ENCODE measurements at places on chromosomes 2 and 18. TPM values are rescaled to one million over a fixed set of nuclear protein-coding genes. Genes with fewer than 3 reads are reported as not detected.
A peak's percentile ranks its signal among the peaks of the same experiment; 100 is the strongest.

The SULT1C4 gene
- total RNA-seq: 6.0 TPM

The WDR35 gene
- 11.4 TPM for total RNA-seq

The LRATD1 gene
- total RNA-seq: not detected

The DNER gene
- total RNA-seq: 0.19 TPM

The CXCR1 gene
- not detected for total RNA-seq

GRCh38 chr2:210540471-210540870 lies 15.9 kb upstream of the CPS1 start:
- DNase-seq: no peak

DNA sequence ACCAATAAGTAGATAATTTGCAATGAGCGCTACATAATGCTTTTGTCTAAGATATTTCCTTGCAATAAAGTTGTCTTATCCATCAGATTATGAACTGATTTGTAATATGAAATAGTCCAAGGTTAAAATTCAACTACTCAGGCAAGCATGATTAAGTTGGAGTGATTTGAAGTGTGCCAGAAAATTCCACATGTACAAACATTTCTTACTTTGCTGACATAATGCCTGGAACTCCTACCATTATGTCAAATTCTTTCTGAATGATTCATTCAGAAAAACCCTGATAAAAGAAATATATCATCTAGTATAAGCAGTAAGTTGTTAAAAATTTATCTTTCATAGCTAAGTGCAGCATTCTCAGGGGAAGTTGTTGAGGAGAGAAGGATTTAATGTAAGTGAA lies 87.3 kb downstream of the CBLN2 start:
- DNase-seq: no peak

DNA sequence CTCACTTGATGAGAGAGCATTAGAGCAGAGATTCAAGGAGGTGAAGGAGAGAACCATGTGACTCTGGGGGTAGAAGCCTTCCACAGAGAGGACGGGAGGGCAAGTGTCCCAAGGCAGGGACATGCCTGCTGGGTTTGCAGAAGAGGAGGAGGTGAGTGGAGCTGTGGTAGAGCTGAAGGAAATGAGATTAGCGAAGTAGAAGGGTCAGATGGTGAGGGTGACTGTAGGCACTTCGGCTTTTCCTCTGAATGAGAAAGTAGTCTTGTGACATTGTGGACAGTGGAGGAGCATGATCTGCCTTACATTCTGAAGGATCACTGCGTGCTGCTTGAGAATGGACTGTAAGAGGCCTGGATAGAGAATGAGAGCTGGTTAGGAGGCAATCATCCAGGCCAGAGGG lies 126.0 kb downstream of the NXPH2 start:
- DNase-seq: no peak

DNA sequence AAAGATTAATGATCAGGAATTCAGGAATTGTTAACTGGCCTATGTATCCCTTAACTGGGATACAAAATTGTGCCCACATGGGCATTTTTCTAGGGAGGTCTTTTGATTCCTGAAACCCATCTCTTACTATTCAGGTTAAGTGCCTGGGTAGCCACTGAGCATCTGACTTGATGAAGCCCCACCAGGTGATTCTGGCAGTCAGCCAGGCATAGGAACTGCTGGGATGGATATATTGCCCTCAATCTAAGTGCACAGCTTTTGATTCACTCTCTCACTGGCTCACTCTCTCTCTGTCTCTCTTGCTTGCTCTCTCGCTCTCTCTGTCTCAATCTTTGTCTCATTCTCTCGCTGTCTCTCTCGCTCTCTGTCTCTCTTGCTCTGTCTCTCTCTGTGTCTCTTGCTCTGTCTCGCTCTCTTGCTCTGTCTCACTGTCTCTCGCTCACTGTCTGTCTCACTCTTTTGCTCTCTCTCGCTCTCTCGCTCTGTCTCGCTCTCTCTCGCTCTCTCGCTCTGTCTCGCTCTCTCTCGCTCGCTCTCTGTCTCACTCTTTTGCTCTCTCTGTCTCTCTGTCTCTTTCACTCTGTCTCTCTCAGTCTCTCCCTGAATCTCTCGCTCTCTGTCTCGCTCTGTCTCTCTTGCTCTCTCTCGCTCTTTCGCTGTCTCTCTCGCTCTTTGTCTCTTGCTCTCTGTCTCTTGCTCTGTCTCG lies 22.3 kb downstream of the INPP1 start:
- no peak for DNase-seq

DNA sequence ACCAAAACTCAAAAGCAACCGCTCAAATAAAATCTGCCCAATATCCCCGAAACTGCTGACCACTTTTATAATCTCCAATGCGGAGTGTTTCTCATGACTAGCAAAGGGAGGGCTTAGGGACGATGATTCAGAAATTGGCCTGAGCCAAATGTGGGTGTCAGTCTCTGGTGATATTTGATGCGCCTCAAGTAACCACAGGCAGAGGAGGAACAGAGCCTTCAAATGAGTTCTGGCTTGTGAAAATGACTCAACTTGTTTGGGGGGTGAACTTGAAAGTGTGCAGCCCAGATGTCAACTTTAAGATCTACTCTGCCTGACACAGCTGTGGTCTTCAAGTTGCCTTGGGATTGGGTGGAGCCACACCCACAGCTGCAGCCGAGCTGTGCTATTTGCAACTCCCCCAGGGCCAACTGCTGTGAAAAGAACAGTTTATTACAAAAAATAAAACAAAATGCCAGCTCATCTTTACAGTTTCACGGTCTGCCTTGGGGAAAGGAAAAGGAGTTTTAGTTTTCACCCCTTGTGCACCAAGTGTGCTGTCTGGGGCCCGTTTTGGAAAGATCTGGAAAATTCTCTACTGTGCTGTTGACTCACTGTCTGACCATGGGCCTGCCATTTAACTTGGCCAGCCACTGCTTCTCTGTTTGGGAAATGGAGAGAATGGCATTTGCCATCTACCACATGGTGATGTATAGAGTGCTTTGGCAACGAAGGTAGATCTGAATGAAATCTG lies 222.1 kb downstream of the MTX2 start:
- DNase-seq: no peak

- no peak for DNase-seq
Measured at GRCh38 chr2:74225698-74226459, 27.5 kb downstream of the MTHFD2 start.

GRCh38 chr2:21268878-21269224 lies 145.1 kb downstream of the TDRD15 start:
- no peak for DNase-seq

GRCh38 chr2:238848691-238848975 lies 748 bp downstream of the TWIST2 start:
- DNase-seq: peak; percentile 82

DNA sequence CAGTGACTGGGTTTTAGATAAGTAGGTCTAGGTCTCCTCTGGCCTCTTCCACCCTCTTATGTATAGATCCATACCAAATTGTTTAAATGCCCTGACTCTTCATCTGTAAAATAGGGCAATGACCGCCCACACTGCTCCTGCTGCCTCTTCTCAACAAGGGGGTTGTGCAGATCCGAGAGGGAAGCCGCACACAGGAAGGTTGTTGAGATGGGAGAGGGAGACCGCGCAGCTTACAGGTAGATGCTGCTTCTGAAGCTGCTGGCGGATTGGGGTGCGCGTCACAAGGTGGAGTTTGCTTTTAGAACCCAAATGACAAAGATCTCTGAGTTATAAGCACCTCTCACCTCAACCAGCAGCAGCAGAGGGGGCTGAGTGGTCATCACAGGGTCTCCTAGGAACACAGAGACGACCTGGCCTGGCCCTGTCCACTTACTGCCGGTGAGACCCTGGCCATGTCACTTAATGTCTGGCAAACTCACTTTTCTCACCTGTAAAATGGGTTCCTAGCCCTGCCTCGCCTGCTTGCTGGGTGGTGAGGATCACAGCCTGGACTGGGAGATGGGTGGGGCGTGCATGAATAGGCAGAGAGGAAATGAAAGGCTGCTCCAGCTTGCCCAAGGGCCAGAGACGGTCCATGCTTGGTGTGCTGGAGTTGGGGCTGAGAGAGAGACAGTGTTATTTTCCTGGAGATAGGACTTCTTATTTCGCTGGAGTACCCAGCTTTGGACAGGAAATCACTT lies 251.3 kb downstream of the EIPR1 start:
- no peak for DNase-seq

GRCh38 chr2:207395535-207396251 lies 134.1 kb upstream of the CREB1 start:
- no peak for DNase-seq

- DNase-seq: no peak
Measured at GRCh38 chr2:150450765-150451164, 36.7 kb downstream of the RND3 start.

DNA sequence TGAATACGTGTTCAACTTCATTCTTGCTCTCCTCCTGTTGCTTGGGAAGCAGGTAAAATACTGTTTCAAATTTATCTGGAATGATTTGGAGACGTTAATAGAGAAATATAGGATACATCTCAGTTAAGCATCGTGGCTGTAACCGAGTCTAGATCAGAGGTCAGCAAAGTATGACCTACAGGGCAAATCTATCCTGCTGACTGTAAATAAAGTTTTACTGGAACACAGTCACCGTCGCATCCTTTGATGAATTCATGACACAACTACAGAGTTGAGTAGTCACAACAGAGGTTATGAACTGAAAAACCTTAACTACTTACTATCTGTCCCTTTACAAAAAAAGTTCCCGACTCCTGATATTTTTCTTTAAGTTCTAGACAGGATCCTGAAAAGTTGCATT lies 86.6 kb downstream of the SP100 start:
- DNase-seq: no peak

- no peak for DNase-seq
Measured at GRCh38 chr2:39068299-39069135, 52.3 kb downstream of the SOS1 start.

- DNase-seq: no peak
Measured at GRCh38 chr2:222248256-222248655, 50.5 kb downstream of the PAX3 start.

GRCh38 chr2:171241771-171242170 lies 81.1 kb upstream of the TLK1 start:
- no peak for DNase-seq
